Activated CD4-positive, alpha-beta T cell treated with anti-CD3 and anti-CD28 coated beads, Interleukin-2, Interleukin-6, amounts not matched to agents 100 ng/mL and 50 ng/mL, durations not matched to agents 16 hours and 8 hours (primary cell): ENCODE measurements at places on chromosomes 1 and 21.

DNA sequence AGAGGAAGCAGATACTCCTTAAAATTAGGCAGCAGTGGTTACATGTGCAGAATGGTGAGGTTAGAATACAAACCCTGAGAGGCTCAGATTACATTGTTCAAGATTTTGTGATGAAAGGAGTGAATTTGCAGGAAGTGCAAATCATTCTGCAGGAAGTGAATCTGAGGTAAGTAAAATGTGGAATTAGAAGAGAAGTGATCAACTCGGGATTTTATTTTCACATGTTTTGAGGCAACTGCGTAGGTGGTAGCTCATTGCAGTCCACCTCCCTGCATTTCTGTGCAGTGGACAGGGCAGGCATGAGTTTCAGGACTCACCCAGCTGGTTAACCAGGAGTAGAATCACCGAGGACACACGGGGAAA is 2.1 kb upstream of the PLA2G2C start:
- no peak for DNase-seq

DNA sequence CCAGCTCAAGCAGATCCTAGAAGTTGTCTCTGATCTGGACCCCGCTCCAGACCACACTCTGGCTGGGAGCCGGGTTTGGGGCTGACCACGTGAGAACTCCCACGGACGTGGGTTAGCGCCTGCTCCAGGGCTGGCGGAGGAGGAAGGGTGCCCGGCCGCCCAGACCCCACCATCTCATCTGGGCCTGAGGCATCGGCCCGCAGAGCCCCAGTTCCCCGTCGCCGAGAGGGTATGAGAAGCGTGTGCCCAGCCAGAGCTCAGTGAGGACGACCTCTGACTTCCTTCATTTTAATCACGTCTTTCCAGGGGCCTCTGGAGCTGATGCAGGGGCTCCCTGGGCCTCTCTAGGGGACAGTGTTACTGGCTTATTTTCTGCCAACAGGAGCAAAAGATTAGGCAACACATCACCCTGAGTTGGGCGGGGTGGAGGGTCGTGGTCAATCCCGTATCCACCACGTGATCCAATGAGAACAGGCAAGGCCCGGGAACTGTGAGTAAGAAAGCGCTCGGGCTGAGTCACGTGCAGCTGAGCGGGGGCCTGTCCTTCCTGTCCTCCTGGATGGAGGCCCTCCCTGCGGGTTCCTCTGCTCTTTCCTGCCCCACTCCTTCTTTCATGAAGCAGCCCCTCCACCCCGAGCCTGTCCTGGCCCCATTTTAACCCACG is 81.1 kb downstream of the SIK1 start:
- DNase-seq = peak; percentile 43

- DNase-seq = peak; percentile 30
These were observed 2.1 kb downstream of the TEX38 start for GRCh38 chr1:46673749-46674182.

- no peak for DNase-seq
These were observed 100.3 kb upstream of the DMRTA2 start for GRCh38 chr1:50523548-50523947.

DNA sequence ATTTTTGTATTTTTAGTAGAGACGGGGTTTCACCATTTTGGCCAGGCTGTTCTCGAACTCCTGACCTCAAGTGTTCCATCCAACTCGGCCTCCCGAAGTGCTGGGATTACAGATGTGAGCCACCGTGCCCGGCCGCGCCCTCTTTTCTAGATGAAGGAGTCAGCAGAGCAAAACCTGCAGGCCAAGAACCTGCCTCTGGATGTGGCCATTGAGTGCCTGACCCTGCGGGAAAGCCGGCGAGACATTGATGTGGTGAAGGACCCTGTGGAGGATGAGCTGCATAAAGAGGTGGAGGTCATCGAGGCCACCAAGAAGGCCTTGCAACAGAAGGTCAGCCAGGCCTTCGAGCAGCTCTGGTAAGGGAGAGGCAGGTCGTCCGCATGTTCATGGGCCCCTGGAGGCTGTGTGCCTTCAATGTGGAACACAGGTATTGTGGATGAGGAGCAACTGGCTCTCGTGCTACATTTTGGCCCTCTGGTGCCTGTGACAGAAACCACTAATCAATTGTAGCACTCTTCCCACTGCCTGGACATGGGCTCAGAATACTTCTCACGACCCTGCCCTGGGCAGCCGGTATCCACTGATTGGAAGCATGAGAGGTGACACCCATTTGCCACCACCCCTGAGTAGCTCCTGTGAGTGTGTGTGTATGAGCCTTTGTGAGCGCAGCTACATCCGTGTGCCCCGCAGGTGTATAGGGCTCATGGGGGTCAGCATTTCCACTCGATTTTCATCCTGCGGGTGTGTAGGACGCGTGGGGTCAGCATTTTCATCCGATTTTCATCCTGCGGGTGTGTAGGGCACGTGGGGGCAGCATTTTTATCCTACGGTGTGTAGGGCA is 2.0 kb downstream of the TEKT2 start:
- DNase-seq = no peak

GRCh38 chr21:35478161-35479064 is 429.3 kb upstream of the RUNX1 start:
- DNase-seq = no peak

- no peak for DNase-seq
These were observed 11.5 kb upstream of the ZNF683 start for GRCh38 chr1:26384076-26384475.

- no peak for DNase-seq
These were observed 116.2 kb upstream of the FGGY start for GRCh38 chr1:59180735-59181134.

DNA sequence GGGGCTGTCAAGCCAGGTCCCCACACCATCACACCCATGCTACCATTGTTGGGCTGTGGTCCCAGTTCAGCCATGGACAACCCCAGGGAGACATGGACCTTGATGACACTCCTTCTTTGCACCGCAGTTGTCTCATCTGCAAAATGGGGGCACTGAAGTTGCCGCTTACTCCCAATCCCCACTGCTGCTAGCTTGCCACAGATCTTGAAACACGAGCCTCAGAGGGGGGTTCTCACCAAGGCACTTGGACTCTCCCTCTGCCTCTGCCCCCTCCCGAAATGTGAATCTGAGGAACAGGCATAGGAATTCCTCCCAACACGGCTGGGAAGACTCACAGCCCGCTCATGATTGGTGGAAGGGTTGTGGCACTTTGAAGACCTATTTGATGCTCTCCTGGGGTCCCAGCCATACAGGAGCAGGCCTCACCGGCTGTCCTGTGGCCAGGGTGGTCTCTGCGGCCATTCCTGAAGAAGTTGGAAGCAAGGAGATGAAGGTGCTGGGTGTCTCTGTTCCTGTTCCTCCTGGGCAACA is 31.1 kb downstream of the RUNX3 start:
- no peak for DNase-seq

DNA sequence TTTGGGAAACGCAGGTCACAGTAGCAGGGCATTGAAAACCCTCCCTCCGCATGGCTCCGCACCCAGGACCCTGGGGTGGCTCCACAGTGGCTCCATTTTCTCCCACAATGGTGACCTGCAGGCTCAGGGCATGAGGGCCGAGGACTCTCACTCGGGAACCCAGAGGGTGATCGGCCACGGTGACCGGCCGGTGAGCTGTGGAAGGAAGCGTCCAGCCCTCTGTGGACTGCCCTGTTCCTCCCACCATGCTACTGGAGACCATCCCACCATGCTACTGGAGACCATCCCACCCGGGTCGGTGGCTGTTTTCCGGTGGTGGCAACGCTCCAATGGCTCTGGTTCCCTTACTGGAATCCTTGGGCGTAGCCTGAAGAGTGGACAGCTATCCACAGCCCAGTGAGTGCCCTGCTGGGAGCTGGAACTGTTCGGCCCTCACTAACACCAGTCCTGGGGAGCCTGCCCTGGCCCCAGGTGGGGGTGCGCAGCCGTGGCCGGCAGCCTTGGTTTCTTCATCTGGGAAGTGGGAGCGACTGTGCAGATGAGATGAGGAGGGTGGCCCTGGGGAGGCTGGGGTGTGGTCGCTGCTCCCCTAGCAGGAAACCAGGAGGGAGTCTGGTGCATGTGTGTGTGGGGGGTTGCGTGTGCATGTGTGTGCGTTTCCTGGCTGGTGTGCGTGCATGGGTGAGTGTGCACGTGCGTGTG is 59.6 kb downstream of the PRDM16 start:
- DNase-seq = no peak

DNA sequence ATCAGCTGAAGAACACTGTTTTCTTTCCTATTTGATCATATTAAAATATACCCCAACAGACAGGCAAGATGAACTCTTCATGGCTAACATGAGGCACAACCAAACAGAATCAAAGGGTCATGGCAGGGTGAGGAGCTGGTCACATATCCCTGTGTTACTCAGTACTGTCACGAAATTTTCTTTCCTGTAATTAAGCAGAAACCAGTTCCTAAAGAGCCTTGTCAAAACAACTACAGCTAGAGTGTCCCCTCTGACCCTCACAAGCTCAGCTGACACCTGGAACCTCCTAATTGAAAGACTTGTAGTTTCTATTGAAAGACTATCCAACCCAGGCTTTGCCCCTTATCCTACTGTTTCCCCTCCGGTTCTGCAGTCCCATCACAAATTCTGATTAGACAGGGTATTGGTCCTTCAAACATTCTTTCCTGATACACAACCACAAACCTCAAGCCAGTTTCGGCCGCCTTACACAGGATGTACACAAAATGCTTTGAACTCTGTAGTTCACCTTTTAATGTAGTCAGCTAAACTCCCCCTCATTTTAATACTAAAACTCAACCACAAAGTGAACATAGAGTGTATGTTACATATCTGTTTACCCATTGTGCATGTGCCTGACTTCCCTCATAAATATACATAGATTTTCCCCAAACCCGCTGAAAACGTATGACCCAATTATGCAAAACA is 651.9 kb downstream of the MRPL39 start:
- peak; percentile 12 for DNase-seq

DNA sequence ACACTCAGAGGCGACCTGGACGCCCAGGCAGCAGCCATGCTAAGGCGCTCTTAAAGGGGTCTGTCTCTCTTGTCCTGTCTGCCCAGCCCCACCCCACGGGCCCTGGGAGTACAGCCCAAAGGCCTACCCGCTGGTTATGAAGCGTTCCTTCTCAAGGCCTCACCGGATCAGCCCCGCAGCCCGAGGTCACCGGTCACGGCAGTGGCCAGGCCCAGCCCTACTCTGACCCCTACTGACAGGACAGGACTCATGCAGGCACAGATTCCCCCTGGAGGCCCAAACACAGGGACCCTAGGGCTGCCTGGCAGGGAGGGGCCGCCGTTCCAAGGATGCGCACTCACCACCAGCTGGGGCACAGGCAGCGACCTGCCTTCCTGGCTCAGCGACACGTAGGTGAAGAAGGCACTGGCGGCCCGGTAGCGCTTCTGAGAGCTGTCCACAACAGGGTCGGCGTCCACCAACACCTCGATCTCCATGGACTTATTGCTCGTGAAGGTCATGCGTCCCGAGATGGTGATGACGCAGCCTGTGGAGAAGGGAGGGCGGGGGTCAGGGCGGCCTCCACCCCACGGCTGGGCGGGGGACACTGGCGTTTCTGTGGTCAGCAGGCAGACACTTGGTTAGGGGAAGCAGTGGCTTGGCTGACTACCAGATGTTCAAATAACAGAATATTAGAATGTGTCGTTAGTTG is 20.0 kb upstream of the GPR153 start:
- DNase-seq = no peak

DNA sequence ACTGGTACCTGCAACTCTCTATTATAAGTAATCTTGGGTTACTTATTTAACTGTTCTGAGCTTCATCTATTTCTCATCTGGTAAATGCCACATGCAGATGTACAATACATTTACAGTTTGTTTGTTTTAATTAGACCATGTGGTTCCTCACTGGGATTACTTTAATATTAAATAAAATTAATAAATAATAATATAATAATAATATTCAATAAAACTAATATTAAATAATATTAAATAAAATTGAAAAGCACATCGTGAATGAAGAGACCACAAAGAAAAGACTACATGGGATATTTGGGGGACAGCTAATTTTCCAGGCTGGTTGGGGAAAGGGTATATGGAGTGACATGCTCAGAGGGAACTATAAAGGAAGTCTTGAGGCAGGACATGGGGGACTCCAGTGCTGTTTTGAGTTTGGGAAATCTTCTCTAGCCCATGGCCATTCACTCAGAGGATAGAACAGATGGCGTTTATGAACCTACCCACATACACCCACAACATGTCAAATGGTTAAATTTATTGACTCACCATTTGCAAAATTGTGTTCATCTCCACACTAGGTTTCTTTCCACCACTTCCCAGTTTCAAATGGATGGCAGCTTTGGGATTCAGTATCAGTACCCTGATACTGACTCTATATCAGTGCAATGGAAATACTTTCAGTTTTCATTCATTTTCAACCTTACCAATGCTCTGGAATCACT is 25.6 kb downstream of the DIRAS3 start:
- no peak for DNase-seq

GRCh38 chr1:84846387-84846786 is 46.6 kb downstream of the LPAR3 start:
- DNase-seq = no peak

DNA sequence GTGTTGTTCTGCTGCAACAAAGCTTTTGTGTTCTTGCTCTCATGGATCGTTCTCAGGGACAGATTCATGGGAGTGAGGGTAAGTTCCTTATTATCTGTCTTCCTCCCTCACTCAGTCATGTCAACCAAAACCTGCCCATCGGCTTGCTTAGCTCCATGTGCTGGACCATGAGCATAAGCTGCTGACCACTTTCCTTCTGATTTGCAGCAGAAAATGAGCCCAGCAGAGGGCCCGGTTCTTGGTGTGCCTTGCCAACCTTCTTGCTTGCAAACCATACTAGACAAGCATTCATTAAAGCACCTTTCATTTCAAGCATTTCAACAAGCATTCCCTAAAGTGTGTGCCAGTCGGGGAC is 64.0 kb upstream of the COA6 start:
- no peak for DNase-seq

- DNase-seq = no peak
These were observed 85.8 kb downstream of the MRPS6 start for GRCh38 chr21:34158866-34159835.

DNA sequence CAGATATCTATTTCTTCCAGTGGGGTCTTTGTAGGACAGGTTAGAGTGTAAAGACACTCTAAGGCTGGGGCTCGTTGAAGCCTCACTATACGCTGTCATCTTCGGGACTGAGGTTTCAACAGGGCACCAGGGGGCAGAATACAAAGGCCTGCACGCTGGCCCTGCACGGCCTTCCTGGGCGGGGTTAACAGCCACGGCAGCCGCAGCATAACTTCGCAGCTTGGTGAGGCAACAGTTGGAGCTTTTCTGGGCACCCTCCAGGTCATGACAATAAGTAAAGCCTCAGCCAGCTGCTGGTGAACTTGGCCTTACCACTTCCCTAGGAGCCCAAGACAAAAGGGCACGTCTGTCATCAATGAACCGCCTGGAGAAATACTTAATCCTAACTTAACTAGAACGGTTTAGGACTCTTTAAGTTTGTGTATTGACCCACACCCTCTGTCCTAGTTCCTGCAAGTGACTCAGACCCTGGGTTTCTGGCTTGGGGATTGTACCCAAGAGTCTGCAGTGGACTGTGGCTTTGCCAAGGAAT is 2.3 kb upstream of the RUNX1 start:
- peak; percentile 87 for DNase-seq

GRCh38 chr1:30187413-30188023 is 535.9 kb downstream of the MATN1 start:
- no peak for DNase-seq

DNA sequence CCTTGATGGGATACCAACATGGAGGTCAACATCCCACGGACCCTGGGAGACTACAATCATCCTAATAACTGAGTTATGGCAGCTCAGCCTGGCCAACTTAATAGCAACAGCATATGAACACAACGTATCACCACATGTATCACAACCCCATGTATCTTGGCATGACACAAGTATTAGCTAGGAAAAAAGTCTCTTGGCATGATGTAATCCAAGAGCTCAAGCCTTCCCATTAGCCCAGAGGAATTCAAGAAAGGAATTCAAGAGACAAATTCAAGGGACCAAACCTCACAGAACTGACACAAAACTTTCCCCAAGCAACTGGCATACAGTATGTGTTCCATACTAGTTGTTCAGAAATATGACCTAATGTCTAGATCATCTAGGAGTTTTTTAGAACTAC is 100.9 kb upstream of the HMGB4 start:
- no peak for DNase-seq
